ENCODE measurements at places on chromosomes 4 and X.

GRCh38 chr4:178632415-178632814 lies 1190.2 kb upstream of the AGA start:
- no peak for DNase-seq

DNA sequence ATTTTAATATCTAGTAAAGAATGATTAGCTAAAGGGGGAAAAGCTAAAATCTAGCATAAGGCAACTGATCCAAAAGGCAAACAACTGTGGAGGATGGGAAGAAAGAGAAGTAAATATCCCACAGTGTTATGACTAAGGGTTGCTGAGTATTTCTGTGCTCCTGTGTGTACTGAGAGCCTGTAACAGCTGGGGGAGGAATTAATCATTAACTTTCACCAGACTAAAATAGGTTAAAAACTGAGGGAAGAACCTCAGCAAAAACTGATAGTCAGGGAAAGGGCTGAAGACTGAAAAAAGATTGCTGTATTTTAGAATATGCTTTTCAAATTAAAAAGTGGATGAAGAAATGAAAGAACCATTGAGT lies 365.9 kb downstream of the CXXC4 start:
- no peak for DNase-seq

- no peak for DNase-seq
These were observed 314.0 kb downstream of the NAF1 start for GRCh38 chr4:162852642-162853041.

GRCh38 chr4:142861351-142861750 lies 15.2 kb upstream of the INPP4B start:
- no peak for DNase-seq

DNA sequence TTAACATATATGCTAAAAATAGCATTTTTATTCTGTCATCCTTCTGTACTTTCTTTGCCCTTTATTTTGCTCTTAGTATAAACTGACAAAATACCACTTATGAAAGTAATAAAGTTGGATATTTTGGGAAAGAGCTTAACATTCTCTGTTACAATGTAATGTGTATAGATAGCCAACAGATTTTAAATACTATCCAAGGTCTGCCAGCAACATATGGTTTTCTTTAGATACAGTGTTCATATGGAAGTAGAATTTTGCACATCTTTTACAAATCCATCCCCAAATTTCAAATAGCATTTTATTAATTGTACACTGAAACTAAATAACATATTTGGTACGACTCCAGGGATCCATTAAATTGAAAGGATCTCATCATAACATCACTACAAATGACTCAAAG lies 268.6 kb upstream of the PCDH18 start:
- no peak for DNase-seq
